NCI-H1092 treated with DMSO at 0.1 percent for 48 hours (cell line): ENCODE measurements at places on chromosomes 3 and 15.

- DNase-seq: no peak
Measured at GRCh38 chr3:128496019-128496601, 3.1 kb upstream of the GATA2 start.

- DNase-seq: no peak
Measured at GRCh38 chr15:62805502-62805901, 237.0 kb upstream of the TPM1 start.

DNA sequence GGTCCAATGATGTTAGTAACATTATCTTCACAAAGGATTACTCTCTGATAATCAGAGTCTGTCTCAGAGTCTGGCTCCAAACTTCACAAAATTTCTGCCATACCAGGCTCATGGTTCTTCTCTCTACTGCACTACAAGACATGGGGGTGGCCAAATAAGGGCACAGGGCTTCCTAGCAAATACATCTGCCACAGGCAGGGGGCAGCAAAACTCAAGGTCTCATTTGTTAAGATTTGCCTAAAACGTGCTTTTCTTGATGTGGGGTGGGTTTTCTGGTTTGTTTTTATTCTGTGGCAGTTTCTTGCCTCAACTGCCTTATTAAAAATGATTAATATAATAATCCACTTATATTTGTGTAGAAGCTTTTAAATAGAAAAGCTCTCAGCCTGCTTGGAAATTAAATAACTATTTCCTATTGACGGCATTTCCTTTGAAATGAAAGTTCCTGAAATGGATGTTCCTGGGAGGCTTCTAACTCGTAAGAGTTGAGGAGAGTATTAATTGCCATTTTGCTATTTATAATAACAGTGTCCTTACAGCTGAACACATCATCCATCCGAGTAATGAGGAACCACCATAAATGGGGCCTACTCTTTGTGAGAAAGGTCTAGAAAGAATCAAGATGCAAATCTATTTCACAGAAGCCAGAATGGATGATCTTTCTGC is 53.8 kb downstream of the SST start:
- peak; percentile 41 for DNase-seq

DNA sequence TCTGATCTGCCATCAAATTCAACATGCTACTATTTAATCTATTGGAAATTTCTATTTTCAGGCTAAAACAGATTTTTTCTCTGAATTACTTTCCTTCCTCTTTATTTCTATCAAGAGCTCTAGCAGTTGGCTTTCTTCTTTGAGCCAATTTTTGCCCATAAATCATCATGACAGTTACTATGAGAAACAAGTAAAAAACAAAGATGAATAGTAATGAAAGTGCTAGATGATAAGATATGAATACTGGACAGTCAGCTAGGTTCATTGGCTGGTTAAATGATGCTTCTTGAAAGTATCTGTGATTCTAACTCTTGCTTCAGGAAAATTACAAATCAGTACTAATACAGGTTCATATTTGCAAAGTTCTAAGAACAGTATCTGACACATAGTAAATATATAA is 38.6 kb upstream of the NANOGP8 start:
- no peak for DNase-seq

DNA sequence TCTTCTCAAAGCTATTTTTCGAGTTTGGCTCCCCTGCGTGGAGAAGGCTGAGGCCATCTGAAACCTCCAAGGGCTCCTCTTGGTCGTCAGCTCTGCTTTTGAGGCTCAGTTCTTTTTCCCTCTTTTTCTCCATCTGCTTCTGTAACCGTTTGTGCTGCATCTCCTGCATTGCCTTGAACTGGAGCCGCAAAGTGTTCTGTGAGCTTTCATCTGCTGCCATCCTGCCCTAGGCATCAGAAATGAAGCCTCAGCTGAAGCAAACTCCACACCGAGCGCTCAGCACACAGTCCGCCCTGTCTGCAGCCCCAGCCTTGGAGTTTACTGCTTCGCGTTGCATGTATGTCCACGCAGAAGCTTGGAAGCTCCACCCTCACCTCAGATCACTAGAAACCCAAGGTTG is 14.9 kb downstream of the CCDC13 start:
- DNase-seq: no peak

GRCh38 chr3:136694321-136694720 is 57.9 kb downstream of the STAG1 start:
- DNase-seq: no peak

DNA sequence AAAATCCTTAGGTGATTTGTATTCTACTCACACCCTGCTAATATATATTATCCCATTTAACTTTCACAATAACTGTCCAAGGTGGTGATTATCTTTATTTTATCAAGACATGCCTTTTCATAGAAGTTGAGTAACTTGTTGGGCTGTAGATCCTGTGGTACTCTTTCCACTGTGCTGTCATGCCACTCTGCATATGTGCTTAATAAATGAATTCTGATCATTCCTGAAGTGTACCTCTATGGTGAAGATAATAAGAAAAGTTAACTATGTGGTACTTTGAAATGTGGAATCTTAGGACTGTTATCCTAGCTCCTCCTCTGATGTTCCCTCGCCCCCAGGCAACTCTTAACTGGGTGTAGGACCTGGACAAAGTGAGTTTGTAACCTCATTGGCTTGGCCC is 5.2 kb downstream of the SNRK start:
- no peak for DNase-seq

GRCh38 chr15:39397883-39398282 is 183.0 kb upstream of the THBS1 start:
- no peak for DNase-seq

GRCh38 chr3:121231872-121232271 is 313.9 kb downstream of the POLQ start:
- DNase-seq: no peak

GRCh38 chr15:63887630-63888029 is 53.9 kb upstream of the HERC1 start:
- DNase-seq: no peak

DNA sequence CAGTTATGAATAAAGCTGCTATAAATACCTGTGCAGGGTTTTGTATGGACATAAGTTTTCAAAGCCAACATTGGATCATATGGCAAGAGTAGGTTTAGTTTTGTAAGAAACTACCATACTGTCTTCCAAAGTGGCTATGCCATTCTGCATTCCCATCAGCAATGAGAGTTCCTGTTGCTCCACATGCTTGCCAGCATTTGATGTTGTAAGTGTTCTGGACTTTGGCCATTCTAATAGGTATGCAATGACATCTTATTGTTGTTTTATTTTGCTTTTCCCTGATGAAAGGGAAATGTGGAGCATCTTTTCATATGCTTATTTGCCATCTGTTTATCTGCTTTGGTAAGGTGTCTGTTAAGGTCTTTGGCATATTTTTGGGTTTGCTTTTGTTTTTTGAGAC is 22.2 kb upstream of the BLM start:
- no peak for DNase-seq

DNA sequence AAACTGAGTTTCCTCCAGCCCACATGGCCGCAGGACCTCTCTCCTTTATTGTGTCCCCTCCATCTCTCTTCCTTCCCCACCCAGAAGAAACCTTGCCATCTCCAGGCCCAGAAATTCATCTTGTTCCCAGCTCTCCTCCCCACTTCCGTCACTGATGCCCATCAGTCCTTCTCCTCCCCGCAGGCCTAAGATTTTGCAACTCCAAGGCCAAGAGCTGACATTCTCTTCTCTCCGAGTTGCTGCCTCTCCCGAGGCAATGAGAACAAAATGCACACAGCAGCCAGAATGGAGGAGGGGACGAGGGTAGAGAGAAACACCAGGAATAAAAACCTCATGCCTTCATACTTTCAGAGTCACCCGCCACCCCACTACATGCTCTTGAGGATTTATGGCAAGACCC is 526.5 kb upstream of the PROK2 start:
- DNase-seq: no peak

- DNase-seq: no peak
Measured at GRCh38 chr3:101963902-101964362, 114.6 kb downstream of the NFKBIZ start.
